ENCODE measurements at places on chromosomes 4 and X. TPM values are rescaled to one million over a fixed set of nuclear protein-coding genes. Genes with fewer than 3 reads are reported as not detected.

DNA sequence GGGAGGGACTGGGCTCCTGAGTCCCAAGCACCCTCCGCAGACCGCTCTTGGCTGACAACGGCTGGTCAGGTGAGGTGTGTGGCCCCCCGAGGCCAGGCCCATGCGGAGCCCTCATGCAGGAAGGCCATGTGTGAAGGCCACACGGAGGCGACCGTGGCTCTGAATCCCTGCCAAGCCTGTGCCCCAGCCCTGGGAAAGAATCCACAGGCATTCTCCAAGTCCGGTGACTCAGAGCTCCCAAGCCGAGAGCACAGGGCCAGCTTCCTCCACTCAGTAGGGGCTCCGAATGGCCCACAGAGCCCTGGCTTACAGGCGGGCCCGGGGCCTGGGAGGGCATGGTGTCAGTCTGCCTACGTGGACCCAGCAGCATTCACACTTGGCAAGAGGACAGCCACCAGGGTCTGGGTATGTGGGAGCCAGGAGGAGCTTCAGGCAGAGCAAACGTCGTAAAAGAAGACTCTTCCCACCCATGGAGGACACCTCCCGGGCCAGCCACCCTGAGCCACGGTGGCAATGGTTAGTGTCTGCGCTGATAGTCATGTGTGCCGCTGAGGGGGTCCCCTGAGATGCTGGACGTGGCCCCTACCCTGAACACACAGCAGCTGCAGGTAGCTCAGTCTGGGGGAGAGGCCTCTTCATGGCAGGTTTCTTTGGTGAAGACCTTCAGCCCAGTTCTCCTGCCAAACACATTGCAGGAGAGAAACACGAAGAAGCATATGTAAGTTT lies 105.7 kb downstream of the PSAPL1 start:
- DNase-seq = no peak

GRCh38 chr4:61320154-61320553 lies 120.0 kb downstream of the ADGRL3 start:
- no peak for DNase-seq

DNA sequence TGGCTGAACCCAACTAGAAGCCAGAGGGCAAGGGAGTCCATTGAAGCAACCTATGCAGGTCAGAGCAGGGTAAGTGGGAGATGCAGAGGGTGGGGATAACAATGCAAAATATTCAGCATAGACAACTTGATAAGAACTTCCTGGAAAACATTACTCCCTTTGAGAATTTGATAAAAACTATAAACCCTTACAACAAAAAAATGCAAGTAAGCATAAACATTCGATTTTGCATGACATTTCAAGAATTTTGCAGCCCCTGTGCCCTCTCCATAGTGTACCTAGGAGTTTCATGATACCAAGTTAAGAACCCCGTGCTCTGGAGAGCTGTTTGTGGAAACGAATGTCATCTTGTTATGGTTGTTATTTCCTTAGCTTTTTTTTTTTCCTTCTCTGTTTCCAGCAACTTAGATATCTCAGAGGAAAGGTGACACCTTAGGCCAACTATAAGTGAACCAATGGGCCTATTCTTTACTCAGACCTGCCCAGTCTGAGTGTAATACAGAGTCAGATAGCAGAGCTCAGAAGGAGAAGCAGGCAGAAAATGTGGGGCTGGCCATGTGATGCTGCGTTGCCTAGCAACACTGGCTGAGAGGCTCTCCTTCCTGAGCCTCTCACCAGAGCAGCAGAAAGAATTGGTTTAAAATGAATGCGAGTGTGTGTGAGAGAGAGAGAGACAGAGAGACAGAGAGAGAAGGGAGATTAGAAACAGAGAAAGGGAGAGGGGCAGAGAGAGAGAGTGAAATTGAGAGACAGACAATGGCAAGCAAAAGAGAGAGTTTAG lies 36.7 kb upstream of the GABRQ start:
- DNase-seq = no peak

DNA sequence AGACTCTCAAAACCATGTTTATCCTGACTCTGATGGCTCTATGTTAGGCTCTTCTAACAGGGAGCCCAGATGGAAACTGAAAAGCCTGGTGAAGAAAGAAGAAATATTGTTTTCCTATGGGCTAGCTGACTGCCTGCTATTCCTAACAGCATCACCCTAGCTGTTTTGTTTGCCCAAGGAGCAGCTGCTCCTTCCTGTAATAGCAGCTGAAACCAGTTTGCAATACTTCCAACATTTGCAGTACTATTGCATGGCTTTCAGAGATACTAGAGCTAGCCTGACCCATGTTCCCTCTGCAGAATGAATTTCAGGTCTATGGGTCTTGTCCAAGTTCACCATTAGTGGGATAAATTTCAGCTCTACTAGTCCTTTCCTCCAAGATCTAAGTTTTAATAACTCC lies 495.2 kb downstream of the INPP4B start:
- no peak for DNase-seq

GRCh38 chr4:1283711-1284110 lies 6.0 kb upstream of the MAEA start:
- DNase-seq = no peak

DNA sequence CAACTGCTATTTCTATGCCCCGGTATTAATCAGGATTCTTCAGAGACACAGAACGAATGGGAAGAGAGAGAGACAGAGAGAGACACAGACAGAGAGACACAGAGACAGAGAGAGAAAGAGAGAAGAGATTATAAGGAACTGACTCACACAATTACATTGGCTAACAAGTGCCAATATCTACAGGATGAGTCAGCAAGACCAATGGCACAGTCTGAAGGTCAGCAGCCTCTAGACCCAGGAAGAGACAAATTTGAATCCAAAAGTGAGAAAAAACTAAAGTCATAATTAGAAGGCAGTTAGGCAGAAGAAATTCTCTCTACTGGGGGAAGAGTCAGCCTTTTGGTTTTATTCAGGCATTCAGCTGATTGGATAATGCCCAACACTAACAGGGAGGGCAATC lies 187.3 kb downstream of the MAB21L2 start:
- DNase-seq = no peak

- no peak for DNase-seq
These were observed 3.7 kb upstream of the OSTC start for GRCh38 chr4:108646706-108647105.

DNA sequence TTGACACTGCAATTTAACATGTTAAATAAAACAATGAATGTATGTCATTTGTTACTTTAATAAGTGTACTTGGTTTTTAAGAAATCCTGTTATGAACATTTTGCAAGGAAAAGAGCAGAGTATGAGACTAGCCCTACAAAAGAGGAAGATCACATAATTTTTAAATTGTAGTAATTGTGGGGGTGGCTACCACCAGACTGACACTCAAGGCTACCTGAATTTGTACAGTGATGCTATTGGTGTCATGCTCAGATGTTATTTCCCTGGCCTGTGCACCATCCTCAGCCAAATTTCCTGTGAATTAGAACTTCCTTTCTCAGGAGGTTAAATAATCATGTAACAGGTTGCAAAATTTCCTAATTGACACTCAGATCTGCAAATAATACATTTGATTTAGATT lies 157.5 kb downstream of the BANK1 start:
- no peak for DNase-seq

USP51 gene
- 1.8 TPM for total RNA-seq

ARHGAP36 gene
- not detected for total RNA-seq

APELA gene
- not detected for total RNA-seq

CD99 gene
- total RNA-seq = 314 TPM

FREM3 gene
- total RNA-seq = not detected

HSFX3 gene
- not detected for total RNA-seq

HSFX4 gene
- not detected for total RNA-seq

Data from activated CD4-positive, alpha-beta T cell treated with anti-CD3 and anti-CD28 coated beads, Interleukin-2, amount 10 ng/mL, durations not matched to agents 7 days and 5 days (primary cell).